Activated T-cell treated with anti-CD3 and anti-CD28 coated beads for 24 hours (primary cell): ENCODE measurements at places on chromosomes 5 and 9.
A peak's percentile ranks its signal among the peaks of the same experiment; 100 is the strongest.

DNA sequence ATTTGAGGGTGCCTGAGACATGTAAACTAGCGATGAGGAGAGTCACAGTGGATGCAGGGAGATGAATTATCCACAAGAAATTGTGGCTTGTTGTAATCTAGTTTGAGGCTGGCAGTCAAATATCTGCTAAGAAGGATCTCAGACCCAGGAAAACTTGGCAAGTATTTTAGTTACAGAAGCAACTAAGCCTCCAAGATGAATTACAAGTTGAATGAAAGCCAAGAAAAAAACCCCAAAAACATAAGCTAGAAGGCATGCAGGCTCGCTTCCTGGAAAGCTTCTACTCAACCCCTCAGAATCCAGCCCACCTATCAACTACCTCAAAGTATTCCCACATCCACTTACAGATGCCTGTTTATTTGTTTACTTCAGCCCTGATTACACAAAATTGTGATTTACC lies 696.9 kb downstream of the MAT2B start:
- DNase-seq = no peak

DNA sequence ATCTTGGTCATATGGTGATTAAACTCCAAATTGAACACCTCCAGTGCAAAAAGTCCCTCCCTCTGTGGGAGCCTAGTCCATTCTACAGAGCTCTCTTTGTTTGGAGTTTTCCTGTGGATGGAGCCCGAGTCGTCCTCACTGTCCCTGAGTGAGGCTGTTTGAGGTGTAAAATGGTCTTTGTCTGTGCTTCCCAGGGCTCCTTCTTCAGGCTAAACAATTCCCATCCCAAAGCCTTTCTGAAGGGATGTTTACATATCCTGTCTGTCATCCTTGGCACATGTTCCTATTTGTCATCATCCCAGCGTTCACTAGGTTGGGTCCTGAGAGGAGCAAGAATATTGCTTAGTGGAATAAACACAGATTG lies 68.9 kb downstream of the COL27A1 start:
- no peak for DNase-seq

DNA sequence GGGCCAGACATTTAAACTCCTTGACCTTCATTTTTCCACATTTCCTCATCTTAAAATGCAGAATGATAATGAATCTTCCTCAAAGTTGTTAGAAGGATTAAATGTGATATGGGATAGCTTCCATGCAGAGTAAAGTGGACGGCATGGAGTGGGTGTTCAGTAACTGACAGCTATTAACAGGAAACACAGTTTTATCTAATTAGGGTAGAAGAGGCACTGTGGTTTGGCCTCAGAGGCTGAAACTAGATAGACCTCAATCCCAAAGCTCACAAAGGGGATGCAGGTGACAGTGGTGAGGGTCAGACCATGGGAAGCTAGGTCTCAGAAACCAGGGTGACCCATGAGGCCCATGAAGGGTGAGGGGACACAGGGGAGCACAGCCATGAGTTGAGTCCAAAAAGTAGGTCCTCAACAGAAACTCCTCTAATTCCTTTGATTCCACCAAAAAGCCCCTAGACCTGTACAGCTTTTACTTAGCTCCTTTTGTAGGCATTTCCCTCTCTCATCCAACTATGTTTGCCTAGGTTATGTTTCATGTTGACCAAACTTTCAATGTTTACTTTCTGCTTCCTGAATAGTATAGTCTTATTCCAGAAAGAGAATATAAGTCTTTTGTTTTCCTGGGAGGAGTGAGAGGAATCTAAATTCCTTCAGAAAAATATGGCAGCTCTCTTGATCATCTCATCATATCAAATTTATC lies 27.9 kb upstream of the GLDC start:
- no peak for DNase-seq

GRCh38 chr5:101977729-101978345 lies 318.2 kb downstream of the SLCO4C1 start:
- DNase-seq = no peak

DNA sequence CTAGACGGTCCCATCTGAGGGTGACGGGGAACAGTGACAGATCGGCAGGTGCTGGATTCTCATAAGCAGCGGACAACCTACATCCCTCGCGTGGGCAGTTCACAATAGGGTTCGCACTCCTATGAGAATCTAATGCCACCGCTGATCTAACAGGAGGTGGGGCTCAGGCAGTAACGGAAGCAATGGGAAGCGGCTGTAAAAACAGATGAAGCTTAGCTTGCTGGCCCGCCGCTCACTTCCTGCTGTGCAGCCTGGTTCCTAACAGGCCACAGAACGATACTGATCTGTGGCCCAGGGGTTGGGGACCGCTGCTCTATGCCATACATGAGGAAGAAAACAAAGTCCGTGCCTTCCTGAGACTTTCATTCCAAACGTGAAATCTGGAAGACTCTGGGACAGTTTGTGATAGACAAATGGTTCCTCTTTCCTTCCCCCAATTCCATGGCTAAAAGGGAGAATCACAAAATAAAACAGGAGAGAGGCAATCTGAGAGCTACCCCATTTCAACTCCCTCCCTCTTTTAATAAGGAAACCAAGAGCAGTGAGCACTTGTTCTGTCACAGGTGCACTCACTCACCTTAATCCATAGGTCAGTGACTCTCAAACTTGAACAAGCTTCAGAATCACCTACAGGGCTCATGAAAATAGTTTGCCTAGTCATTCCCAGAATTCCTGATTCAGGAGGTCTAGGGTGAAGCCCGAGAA lies 12.1 kb downstream of the PDCL start:
- DNase-seq = no peak

- DNase-seq = no peak
Measured at GRCh38 chr5:95872346-95873268, 50.1 kb upstream of the GLRX start.

DNA sequence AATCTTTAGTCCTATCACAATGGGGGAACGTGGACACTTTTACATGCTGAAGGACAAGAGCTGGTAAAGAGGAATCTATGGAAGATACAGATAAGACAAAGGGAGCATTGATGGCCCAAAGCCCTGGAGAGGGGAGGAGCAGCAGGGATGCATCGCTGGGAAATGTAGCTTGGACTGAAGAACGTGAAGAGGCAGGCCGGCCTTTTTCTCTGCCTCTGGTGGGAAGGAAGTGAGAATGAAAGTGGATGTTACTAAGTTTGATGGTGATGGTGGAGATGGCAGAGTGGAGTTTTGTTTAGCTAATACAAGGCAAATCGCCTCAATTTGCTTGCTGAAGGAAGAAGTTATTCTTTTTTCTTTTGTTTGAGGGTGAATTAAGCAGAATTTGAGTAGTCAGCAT lies 124.6 kb upstream of the TAF11L2 start:
- DNase-seq = no peak

DNA sequence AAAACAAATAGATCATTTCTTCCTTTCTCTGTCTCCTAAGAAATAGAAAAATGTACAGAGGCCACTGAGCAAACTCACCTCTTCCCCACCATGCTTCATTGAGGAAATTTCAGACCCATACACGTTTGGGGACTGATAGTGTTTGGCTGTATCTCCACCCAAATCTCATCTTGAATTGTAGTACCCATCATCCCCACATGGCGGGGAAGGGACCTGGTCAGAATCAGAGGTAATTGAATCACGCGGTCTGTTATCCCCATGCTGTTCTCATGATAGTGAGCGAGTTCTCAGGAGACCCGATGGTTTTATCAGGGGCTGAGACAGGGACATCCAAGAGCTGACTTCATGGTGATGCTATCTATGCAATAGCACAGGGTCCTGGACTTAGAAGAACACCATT lies 1655.8 kb downstream of the MAT2B start:
- DNase-seq = no peak

DNA sequence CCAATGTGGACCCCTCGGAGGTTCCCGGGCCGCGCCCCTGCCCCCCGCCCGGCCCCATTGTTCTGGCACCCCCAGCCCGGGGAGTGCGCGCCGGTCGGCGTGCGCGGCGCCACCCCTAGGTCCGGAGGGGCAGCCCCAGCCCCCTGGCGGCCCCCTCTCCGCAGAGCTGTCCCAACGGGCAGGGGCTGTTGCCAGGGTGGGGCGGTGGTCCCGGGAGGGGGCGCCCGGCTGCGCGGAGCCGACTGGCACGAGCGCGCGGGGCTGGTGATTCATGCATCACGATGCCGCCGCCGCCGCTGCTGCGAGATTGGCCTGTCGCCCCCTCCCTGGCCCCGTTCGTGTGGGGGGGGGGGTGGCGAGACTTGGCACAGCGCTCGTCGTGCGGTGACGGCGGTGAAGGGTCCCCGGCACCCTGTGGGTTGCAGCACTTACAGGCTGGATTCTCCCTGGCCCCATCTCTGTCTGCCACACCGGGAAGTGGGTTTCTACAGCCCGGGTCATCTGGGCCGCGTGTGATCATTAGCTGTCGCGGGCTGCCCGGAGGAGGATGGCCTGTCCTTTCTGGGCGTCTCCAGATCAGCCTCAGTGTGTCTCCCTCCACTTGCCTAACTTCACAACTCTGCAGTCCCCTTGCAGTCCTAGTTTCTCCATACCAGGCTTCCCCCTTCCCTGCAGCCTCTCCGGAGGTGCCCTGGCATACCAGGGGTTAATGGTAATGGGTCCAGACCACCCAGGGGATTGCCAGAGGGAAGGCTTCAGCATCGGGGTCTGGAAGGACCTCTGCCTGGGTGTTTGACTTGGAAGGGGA lies 858 bp downstream of the NCS1 start:
- peak; percentile 7 for DNase-seq

DNA sequence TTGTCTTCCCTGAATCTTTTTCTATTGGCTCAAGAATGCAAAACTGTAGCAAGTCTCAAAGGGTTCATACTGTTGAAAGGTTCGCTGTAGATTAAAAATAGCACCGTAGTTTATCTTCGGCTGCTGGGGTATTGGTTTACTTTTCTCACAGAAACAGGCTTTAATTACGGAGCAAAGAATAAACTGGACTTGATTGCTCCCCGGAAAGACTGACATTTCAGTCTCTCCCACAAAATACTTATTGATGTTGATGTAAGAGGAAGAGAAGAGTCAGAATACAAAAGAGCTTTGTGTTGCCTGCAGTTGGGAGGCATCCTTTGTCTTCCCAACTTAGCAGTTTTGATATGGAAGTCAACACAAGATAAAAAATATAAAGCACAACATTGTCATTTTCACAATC lies 183.9 kb upstream of the DMAC1 start:
- DNase-seq = no peak

DNA sequence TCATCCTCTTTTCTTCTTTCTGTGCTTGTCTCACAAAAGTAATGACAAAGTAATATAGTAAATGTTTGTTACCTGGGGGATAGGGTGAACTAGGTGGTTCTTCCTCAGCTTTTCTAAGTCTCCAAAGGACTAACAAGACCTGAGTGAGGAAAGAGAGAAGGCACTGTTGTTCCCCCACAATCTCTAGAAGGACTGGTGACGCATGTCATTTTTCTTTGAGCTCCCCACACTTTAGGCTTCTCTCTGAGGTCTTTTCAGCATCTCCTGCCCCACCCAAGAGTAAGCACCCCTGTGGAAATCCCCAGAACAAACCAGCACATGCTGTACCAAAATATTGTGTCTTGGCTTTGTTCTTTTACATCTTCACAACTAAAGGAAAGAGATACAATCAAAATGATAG lies 2.4 kb upstream of the IL7R start:
- peak; percentile 64 for DNase-seq

DNA sequence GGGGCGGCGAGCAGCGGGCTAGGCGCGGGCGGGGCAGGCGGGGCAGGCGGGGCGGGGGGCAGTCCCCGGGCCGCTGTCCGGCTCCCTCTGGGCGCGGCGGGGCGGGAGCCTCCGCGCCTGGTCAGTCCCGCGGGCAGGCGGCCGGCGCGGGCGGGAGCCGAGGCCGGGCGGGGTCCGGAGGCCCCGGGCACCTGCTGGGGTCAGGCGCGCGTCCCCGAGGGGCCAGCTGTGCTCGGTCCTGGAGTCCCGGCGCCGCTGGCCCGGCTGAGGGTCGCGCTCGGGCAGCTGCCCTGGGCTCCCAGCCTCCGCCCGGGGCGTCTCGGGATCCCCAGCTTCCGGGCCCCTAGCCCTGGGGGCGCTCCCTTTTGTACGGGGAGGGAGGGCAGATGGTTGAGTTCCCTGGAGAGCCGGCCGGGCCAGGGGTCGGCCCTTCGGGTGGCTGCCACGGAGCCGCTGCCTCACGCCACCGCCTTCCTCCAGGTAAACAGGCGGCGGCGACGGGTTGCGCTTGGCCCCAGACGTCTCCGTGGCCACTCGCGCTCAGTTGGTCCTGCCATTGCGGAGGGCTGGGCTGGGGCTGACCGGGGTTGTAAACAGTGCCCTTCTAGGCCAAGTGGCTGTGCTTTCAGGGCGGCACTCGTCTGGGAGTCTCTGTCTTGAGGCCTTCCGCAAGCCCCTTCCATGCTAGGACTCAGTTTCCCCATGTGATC lies 473 bp downstream of the ZBTB34 start:
- DNase-seq = no peak

DNA sequence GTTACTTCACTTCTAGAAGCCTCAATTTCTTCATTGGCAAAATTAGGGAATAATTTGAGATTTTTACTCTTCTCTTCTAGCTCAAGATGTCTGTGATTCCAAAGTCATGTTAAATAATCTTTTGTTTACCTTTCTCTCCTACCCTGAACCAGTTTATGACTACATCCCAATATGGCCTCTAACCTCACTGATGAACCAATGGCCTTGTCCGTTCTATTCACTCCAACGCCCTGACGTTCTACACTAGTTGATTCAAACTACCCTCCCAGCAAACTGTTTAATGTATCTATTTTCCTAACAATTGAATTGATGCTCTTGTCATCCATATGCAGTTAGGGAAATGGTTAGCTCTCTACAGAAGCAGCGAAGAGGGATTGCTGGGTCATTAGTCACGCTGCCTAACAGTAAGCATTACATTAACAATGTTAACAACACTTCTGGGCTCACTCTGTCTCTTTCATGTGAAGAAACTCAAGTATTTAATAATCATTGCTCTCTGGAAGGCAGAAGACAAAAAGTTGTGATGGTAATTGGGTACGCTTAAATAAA lies 38.0 kb downstream of the RAPGEF1 start:
- no peak for DNase-seq

DNA sequence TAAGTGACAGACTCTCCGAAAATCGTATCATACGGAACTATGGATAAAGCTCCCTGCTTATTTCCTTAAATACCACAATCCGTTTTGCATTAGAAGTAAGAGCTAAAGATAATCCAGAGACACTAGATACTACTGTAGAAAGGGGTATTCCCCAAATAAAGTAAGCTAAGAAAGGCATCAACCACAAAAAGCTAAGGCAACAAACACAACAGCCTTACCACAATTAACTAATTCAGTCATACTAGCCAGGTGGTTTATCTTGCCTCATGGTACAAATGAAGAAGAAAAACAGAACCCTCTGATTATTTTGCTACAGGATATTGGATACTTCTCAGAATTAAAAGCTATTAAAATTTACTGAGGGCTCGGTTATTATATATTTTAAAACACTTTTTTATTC lies 14.1 kb downstream of the ERP44 start:
- DNase-seq = no peak

- DNase-seq = no peak
Measured at GRCh38 chr9:83405759-83406158, 132.4 kb downstream of the FRMD3 start.

GRCh38 chr5:115321309-115321708 lies 24.9 kb upstream of the CCDC112 start:
- no peak for DNase-seq

- DNase-seq = no peak
Measured at GRCh38 chr9:6096821-6097220, 81.4 kb upstream of the RANBP6 start.

GRCh38 chr9:123039617-123040219 lies 6.3 kb downstream of the GPR21 start:
- DNase-seq = no peak

- no peak for DNase-seq
Measured at GRCh38 chr5:60026161-60026560, 132.6 kb upstream of the PDE4D start.
